CD4-positive, alpha-beta T cell (primary cell): ENCODE measurements at places on chromosomes 1 and 21.

DNA sequence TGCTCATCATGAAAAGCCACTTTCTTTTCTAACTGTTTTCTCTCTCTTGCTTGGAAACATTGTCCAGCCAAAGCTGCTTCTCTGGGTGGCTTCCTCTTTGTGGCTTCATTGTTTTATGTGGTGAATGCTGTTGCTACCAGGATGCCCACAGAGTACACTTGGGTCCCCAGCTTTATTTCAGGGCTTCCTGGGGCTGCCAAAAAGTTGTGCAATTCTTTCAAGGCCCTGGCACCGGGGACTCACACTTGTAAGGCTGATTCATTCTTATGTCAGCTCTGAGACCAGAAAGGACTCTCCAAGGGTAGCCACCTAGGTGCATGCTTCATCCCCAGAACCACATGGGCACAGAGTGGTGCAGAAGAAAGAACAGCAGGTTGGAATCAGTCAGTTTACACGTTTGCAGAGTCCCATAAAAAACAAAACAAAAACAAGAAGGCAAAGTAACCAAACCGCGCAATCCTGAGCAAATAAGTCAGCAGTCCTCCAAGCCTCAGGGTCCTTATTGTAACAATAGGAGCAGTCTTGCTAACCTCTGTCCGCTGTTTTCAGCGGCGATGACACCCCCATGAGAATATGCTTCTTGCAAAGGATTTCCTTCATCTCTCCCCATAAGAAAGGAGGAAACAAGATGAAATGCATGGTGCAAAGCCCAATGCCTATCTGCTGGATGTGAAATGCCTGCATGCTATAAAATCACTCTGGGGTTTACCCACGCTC lies 89.9 kb upstream of the SSX2IP start:
- no peak for DNase-seq

- DNase-seq = no peak
These were observed 1.4 kb upstream of the NVL start for GRCh38 chr1:224331326-224331725.

GRCh38 chr1:230376296-230376695 lies 49.8 kb downstream of the PGBD5 start:
- no peak for DNase-seq

- DNase-seq = no peak
These were observed 5.4 kb downstream of the ARHGEF10L start for GRCh38 chr1:17544776-17545350.

- no peak for DNase-seq
These were observed 21.7 kb upstream of the SH3D21 start for GRCh38 chr1:36284517-36284916.

- no peak for DNase-seq
These were observed 432.9 kb downstream of the PLA2G4A start for GRCh38 chr1:187261637-187262036.

DNA sequence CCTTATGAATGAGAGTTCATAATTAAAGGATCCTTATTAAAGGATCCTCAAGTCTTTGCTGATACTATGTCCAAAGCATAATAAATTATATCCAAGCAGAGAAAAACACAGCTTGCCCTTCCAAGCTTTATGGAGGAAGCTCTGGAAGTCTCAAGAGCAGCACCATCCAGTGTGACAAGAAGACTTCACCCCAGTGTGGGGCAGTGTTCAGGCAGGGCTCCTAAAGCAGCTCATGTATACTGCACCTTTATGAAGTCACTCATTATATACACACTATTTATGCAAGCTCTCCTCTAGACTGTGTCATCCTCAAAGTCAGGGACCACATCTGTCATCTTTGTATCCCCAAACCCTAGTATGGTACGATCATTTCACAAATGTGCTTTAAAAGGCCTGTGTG lies 11.9 kb upstream of the CCN1 start:
- DNase-seq = no peak

DNA sequence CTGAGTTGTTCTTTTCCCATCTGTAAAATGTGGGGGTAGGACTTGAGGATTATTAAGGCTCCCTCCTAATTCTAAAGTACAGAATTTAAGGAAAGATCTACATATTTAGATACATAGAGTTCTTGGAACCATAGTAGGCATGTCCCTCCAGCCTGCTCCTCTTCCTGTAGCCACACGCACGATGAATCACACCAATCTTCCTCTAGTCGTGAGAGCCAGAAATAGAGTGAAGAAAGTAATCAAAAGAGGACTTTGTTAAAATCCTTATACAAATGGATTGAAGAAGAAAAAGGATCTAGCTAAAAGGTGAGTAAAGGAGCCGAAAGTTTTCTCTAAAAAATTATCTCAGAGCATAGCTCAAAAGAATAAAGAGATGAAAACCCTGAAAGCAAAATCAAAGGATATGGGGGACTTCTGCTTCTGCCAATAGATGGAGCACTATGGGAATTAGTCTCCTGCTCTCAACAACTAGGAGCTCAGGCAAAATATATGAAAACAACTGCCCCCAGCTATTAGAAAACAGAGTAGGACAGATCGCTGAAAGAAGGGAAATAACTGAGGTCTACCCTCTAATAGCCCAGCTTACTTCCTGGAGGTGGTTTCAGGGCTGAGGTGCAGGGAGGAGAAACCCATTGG lies 8.5 kb downstream of the C1orf141 start:
- no peak for DNase-seq

GRCh38 chr1:185857442-185857841 lies 123.3 kb downstream of the HMCN1 start:
- DNase-seq = no peak

DNA sequence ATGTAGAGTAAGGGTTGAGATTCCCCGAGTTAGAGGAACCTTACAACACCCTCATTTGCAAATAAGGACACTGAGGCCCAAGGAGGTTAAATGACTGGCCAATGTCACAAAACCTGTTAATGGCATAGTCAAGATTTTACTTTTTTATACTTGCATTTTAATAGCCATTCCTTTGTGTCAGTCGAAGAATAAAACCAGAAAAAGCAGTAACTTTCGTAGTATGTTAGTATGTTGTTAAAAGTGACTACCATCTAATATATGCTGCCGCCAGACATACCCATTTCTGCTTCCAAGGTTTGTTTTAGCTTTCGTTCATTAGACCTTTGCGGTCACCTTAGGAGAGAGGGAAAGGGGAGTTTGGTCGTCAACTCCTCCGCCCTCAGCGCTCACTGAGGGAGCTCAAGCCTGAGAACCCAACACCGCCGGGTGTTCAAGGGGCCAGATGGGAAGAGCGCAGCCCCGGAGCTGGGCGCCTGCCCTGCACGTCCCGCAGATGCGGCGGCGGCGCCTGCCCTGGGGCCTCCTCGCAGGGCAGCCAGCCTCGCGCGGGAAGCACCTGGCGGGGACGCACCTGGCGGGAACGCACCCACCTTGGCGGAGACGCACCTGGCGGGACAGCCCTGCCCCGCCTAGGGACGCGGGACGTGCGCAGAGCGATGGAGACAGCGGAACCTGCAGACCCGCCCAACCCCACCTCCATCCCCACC lies 466 bp downstream of the VPS26C start:
- no peak for DNase-seq

DNA sequence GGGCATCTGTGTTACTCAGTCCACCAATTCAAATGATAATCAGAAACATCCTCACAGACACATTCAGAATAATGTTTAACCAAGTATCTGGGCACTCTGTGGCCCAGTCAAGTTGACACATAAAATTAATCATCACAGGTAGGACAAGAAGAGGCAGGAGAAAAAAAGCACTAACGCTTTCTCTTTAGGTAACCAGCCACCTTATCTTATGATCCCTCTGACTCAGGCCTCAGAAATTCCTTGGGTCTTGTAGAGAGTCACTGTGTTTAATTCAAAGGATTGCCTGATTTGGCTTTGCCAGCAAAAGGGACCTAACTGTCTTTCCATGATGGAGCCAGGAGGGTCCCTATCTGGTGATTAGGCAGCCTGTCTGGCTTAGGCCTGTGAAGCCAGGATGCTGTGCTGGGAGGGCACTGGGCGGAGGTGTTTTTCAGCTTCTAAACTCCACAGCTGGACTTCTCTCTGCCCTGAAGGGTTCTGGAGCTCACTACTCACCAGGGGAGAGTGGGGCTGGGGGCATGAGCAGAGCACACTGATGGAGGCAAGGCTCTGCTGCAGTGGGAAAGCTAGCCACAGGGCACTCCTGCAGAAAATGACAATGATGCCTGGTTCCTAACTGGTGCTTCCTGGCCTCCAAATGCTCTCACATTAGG lies 36.4 kb upstream of the STUM start:
- DNase-seq = no peak

DNA sequence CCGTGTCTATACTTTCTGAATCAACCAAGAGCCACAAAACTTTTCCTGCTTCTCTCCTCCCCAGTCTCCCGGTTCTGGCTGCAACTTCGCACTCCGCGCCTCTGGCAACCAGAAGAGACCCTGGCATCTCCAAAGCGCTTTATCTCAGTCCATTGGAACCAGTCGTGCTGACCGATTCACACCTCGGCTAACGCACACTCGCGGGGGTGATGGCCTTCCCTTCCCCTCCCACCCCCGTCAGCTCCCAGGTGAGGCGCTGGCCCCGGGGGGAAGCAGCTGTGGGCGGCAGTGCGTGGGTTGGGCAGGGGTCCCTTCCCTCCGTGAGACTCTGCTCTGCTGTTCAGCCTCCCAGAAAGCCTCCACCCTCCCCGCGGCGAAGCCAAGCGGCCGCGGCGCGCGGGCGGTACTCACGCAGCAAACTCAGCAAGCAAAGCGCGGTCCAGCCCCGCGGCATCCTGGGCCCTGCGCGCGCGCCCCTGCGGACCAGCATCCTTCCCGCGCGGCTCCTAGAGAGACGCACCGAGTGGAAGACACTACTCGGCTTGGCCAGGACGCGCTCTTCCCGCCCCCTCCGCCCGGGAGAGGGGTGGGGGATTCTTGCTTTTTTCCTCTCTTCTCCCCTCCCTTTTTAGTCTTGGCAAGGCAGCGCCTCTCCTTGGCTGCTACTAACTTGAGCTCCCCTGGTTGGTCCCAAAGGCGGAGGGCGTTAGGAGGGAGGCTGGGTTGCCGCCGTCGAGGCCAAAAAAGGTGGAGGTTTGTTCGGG lies at the start of gene CD34:
Gene CD34 (minus strand): TSS at position 535 of the 764 bp plus-strand sequence. CDS start 45 bp downstream, at position 490.
- DNase-seq = no peak

- no peak for DNase-seq
These were observed 257.6 kb downstream of the OLFM3 start for GRCh38 chr1:101739146-101739545.
